Keratinocyte (primary cell): ENCODE measurements at places on chromosomes 5 and 9.
A peak's percentile ranks its signal among the peaks of the same experiment; 100 is the strongest.

- DNase-seq = no peak
Measured at GRCh38 chr5:156124708-156125107, 202.3 kb upstream of the SGCD start.

- no peak for DNase-seq
Measured at GRCh38 chr9:5840788-5841187, 7.9 kb upstream of the ERMP1 start.

DNA sequence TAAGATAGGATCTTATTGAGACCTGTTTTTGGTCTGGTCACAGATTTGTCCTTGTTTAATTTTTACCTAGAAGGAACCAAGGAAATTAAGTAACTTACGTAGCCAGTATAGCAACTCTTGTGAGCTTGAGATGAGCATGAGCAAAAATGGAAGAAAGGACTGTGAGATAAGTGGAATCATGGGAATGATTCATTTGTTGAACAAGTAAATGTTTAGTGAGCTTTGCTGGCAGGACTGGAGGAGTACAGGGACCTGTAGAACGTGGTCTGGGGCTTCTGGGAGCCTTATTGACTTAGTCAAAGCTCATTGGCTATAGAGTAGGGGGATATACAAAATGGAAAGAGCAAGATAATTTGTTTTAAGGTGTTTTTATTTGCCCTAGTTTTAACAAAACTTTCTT, 3.0 kb downstream of the RAD23B start:
- no peak for DNase-seq

GRCh38 chr5:173474881-173475287, 141.6 kb downstream of the BOD1 start:
- DNase-seq = no peak

DNA sequence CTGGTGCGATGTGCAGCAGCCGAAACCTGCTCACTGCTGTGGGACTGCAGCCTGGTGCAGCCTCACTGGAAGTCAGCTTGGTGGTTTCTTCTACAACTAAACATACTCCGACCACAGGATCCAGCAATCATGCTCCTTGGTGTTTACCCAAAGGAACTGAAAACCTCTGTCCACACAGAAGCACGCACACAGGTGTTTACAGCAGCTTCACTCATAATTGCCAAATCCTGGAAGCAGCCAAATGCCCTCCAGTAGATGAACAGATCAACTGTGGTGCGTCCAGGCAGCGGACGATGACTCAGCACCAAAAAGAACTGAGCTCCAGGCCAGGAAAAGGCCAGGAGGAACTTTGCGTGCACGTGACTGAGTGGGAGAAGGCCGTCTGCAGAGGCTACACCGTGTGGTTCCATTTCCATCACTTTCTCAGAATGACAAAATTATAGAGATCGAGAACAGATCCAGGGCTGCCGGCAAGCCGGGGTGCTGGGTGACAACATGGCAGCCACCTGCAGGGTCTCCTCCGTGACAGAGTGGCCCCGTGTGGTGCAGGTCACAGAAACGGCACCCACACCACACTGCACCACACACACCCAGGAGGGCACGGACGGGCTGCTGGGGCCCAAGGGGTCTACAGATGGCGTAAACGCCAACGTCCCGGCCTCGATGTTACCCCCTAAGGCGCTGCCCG, 23.1 kb upstream of the NSMF start:
- no peak for DNase-seq

DNA sequence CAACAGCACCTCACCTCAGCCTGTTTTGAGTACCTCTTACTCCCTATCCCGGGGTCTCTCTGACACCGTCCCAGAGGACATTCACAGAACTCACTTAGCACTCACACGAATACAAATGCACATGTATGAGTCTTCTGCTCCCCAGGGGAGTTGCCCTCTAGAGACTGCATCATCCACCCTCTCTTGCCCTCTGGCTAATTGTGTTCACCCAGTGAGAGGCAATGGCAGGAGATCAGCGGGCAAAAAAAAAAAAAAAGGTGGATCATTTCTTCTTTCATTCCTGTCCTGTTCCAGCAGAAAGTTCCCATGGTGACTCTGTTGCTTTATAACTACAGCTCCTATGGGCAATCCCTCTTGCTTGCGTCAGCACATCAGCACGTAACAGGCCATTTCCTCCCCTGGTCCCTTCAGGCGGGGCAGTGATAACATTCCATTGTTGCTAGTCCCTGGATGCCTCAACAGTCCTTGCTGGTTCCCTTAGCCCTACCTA, 23.5 kb upstream of the SNX2 start:
- DNase-seq = peak; percentile 95

GRCh38 chr9:1732670-1733069, 282.5 kb upstream of the SMARCA2 start:
- DNase-seq = no peak

DNA sequence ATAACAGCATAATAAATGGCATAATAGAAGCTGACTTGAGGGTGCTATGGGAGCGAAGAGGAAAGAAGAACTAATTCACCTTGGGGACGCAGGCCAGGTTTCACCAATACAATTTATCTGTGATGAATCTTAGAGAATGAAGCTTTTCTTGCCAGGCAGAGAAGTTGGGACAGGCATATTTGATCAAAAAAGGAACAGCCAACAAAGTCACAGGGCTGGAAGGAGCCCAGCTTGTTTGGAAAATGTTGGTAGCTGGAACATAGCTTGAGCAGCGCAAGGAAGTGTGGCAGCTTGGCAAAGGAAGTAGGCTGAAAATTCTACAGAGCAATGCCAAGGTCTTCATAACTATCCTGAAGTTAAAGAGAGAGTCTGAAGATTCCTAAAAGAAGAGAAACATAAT, 181.5 kb upstream of the OR13F1 start:
- no peak for DNase-seq

DNA sequence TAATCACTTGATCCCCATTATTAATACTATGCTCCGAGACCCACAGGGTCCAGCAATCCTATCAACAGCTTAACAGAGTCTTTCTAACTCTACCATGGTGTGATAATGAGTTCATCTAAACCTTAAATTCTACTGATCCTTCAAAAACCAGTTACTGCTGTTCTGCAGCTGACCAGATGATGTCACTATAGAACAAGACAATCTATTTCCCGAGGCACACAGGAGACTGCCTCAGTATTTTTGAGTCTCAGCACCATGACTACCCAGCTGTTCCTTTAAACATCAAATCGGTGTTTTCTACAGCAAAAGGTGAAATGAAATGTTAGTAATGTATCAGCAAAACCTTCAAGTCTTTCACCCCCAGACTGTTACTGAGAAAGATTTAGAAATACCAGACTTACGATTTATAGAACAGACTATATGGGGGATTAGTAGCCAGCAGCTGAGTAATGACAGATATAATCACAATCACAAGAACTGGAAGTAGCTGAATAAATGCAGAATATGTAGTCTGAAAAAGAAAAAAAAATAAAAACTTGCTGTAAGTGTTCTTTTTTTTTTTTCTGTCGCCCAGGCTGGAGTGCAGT, 16.9 kb downstream of the DNAJC18 start:
- DNase-seq = no peak

DNA sequence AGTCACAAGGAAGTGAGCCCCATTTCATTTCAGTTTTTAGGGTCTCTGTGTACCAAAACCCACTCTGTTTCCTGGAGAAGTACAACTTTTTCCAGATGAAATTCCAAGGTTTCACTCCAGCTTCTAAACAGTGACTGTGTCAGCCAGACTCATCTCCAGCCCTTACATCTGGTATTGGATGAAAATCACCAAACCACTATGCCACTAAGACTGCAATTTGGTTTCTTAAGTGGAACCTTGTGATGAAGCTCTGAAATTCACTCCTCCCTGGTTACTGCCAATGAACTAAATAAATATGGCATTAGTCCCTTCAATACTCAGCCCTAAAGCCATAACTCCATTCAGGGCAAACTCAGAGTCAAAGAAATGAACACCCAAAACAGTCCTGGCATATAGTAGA, 211.2 kb upstream of the DAPK1 start:
- no peak for DNase-seq

DNA sequence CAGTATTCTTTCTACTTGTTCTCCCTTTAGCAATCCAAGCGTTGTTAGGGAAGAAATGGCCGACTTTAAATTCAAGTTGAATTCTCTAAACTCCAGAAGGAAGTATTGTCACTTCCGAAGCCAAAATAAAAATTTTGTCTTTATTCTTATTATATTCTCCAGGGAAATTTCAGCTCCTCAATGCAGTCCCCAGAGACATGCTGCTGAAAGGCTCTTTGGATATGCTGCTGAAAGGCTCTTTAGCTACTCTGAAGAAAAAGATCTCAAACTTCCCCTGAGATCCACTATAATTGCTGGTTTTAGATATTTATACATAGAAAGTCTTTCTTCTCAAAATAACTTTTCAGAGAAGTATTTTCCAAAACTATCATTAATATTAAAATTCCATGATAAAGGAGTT, 92.3 kb upstream of the PARP8 start:
- no peak for DNase-seq

- DNase-seq = peak; percentile 46
Measured at GRCh38 chr9:21831841-21832509, 29.5 kb downstream of the MTAP start.

- no peak for DNase-seq
Measured at GRCh38 chr5:180179442-180180420, 29.3 kb downstream of the RASGEF1C start.

DNA sequence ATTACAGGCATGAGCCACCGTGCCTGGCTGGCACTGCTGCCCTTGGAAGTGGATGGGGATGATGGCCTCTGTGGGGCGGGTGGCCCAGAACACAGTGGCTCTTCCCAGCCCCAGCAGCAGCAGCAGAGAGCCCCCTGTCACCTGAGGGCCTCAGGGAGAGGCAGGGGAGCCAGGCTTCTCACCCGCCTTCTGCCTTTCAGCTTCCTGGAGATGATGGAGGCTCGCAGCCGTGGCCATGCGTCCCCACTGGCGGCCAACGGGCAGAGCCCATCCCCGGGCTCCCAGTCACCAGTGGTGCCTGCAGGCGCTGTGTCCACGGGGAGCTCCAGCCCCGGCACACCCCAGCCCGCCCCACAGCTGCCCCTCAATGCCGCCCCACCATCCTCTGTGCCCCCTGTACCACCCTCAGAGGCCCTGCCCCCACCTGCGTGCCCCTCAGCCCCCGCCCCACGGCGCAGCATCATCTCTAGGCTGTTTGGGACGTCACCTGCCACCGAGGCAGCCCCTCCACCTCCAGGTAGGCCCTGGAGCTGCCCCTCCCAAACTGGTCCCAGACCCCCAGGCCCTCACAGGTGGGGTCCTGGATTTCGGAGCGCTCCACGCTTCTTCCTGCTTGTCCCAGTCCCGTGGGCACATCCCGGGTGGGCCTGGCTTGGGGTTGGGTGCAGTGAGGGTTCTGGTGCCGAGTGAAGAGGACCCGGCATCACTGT, 5.0 kb upstream of the AJM1 start:
- no peak for DNase-seq

- no peak for DNase-seq
Measured at GRCh38 chr9:114216081-114216480, 60.7 kb downstream of the COL27A1 start.

DNA sequence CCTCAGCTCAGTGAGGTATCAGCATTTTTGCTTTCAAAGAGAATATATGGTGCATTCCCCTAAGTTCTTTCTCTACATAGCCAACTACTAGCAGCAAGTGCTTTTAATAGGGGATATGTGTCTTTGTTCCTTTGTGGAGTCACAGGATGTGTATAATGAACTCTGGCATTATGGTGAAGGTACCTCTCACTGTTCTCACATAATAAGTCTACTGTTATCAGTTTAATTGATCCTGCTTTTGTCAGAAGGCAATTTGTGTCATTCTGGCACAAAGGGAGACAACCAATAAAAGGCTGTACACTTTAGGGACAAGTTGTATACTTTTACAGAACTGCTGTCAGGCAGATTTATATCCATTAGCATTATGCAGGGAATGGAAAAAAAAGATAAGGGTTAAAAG, 531.4 kb upstream of the RIOK2 start:
- no peak for DNase-seq

DNA sequence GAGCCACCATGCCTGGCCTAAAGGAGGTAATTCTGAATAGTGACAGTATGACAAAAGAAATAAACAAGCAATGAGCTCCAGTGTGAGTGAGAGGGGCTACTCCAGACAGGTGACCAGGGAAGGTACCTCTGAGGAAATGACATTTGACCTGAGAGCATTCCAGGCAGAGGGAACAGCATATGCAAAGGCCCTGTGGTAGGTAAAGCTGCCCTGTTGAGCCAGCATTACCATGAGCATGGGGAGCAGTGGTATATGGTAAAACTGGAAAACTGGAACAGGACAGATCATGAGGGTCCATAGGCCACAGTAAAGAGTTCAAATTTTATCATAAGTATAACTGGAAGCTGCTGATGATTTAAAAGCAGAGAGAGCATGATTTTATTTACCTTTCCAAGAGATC, 6.0 kb upstream of the SFXN1 start:
- no peak for DNase-seq

DNA sequence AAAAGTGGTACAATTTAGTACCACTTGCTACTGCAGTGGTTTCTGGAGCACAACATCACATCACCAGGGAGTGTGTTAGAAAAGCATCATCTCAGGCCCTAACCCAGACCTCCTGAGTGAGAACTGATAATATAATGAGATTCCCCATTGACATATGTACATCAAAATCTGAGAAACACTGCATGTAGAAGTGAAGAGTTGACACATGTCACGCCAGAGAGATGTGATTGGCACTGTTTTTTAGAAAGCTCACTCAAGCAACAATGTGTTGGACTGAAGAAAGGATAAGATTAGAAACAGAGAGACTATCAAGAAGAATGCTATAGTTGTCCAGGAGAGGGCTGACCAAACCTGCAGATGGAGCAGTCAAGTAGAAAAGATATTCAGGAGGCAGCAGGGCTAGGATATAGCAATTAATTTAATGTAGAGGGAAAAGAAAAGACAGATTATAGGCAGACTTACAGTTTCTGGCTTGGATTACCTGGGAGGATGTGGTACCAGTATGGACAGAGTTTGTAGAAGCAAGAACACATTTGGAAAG, 324.4 kb upstream of the ADAMTSL1 start:
- no peak for DNase-seq

DNA sequence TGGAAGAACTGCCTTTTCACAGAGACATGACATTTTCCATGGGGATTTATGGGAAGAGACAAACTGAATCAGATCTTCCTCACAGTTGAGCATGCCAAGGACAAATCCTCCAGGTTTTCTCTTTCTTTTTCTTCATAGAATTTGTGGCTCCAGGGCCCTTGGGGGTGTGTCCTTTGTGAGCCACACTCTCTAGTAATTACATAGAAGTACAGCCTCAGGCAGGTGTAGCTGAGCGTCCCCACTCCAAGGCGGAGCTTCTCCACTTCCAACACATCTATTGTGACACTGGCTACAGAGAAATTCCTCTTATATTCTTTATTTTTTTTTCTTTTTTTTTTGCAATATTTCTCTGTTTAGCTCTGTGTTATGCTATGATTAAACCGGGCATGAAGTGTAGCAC, 420.5 kb upstream of the CD180 start:
- no peak for DNase-seq

- DNase-seq = no peak
Measured at GRCh38 chr5:115815693-115816225, 700 bp downstream of the CDO1 start.
